ENCODE measurements at places on chromosomes 12 and 14.

DNA sequence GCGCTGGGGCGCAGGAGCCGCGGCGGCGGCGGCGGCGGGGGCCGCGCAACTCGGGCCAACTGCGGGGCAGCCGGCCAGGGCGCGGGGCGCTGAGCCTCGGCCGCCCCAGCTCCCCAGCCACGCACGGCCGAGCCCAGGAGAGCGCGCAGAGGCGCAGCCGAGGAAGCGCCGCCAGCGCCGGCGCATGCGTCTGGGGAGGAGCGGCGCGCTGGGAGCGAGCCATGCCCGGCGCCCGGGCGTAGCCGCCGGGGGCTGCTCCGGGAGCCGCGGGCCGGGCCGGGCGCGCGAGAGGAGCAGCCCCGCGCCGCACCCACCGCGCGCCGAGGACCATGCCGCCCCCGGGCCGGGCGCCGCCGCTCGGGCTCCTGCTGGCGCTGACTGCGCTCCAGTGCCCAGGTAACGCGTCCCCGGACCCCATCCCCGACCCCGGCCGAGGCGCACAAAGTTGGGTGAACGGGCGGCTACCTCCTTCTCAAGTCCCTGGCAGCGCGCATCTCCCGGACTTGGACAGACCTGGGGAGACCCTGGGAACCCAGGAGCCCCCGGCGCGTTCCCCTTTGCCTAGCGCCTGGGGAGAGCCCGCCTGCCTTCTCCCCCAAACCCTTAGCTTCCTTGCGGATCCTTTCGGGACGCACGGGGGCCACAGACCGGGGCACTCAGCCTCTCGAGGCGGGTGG lies 121.4 kb downstream of the AACS start:
- no peak for DNase-seq

GRCh38 chr14:101628471-101628966 lies 67.2 kb downstream of the DIO3 start:
- DNase-seq, result no peak

- no peak for DNase-seq
Measured at GRCh38 chr12:105764216-105764835, 374.4 kb downstream of the NUAK1 start.

- DNase-seq, result no peak
Measured at GRCh38 chr12:127150028-127150427, 1116.9 kb upstream of the TMEM132C start.

DNA sequence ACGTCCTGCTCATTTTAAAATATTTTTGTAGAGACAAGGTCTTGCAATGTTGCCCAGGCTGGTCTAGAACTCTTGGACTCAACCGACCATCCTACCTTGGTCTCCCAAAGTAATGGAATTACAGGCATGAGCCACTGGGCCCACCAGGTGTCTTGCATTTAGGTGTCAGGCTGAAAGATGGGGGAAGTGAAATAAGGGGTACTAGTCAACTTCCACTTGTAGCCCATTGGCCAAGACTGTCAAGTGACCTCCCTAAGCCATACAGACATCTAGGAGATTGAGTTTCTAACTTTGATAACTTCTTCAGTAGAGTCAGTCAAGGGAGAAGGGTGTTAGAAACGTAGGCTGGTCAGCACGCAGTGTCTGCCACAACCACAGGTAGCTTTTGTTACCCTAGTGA lies 32.0 kb downstream of the ARF6 start:
- DNase-seq, result no peak

DNA sequence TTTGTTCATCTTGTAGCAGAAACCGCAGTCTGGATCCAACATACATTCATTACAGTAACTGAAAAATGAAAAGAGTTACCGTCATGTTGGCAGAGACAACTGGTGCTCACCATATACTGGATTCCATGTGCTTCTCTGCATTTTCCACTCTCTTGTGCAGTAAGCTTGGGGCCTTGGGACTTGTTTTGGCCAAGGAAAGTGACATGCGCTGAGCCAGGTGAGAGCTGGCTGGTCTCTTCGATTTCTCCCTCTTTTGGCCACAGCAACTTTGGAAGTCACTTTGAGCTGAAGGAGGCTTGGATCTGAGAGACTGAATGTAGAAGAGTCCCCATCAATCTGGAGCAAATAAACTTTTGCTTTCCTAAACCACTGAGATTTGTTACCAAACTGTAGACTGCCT lies 210.6 kb upstream of the ABCD2 start:
- no peak for DNase-seq

- no peak for DNase-seq
Measured at GRCh38 chr14:58865514-58866281, 227.9 kb downstream of the DACT1 start.

DNA sequence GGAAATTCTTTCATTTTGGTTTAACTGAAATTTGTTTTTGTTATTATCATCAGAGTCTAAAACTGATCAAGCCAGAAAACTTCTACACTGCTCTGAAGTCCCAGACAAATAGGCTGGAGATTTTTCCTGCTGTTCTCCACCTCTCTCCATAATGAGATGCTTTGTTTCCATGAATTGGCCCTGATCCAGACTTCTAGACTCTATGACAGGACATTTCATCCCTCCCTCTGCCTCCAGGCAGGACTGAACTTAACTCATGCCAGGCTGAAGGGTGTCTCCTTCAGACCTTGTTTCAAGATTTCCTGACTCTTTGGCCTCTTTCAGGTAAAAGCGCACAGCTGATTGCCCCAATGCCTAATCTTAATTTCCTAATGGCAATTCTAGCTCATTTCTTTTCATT lies 69.1 kb upstream of the HOXC13 start:
- DNase-seq, result no peak

DNA sequence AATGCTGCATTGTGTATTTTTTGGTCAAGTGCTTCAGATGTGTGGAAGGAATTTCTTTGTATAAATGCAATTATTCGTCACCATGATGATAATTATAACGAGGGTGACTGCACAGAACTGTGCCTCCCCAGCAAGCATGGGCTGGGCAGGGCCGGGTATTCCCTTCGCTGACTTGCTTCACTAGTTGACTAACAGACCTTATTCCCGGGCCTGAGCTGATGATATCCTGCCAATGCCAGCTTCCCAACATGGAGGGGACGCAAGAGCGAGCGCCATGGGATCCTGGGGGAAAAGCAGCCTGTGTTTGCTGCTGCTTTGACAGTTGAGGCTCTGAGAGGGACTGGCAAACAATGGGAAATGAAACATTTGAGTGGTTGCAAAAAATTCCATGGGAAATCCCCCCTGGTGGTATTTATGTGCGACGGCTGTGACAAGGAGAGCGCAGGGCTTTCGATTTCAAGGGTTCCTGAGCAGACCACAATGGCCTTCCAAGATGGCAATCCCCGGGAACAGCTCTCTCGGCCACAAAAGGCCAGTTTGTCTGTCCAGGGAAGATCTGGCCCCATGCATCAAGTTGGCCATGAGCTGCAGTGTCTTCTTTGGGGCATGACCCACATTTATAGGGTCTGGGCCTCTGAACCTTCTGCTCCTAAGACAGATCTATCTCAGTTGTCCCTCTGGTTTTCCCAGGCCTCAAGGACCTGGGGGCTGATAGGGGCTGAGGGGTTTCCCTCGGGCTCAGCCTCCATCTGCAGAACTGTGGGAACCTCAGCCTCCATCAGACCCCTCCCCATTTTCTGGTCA lies 21.9 kb upstream of the MAP1LC3B2 start:
- DNase-seq, result no peak

GRCh38 chr12:11524446-11524845 lies 125.0 kb upstream of the ETV6 start:
- no peak for DNase-seq

- no peak for DNase-seq
Measured at GRCh38 chr12:1013618-1014489, 22.8 kb downstream of the ERC1 start.

DNA sequence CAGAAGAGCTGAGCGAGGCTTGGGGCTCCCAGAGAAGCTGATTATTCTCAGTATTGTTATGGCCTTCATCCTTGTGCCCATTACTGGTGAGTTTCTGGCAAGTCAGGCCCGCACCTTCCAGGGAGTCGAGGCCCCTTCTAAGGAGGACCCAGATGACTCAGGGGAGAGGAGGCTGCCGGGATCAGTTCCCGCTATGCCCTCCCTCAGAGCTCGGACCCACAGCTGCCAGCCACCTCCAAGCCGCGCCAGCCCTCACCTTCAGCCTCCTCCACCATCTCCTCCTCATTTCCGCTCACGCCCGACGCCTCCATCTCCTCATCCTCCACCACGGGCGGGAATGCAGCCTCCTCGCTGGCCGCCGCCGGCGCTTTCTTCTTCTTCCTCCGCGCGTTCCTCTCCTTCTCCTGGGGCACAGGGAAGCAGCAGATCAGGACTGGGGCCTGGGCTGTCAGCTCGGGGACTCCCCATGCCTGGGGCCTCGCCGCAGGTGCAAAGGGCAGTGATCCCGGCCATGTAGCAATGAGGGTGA lies 83.2 kb downstream of the RFLNA start:
- no peak for DNase-seq

- DNase-seq, result no peak
Measured at GRCh38 chr14:96727491-96727890, 69.7 kb upstream of the VRK1 start.

DNA sequence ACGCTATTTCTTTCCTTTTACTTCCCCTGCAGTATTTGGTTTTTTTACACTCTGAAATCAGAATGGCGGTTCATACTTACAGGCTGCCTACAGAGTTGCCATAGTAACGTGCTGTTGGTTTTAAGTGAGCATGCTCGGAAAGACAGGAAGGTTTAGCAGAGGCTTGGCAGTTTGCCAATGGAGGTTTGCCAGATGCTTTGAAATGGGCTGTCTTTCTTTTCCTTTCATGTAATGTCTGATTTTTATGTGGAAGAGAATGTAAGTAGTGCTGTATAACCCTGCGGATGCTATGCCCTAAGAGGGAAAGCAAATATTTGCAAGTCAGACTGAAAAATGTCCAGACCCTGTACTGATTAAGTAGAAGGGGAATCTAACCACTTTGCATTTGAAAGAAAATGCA lies 32.8 kb downstream of the ARID4A start:
- no peak for DNase-seq

DNA sequence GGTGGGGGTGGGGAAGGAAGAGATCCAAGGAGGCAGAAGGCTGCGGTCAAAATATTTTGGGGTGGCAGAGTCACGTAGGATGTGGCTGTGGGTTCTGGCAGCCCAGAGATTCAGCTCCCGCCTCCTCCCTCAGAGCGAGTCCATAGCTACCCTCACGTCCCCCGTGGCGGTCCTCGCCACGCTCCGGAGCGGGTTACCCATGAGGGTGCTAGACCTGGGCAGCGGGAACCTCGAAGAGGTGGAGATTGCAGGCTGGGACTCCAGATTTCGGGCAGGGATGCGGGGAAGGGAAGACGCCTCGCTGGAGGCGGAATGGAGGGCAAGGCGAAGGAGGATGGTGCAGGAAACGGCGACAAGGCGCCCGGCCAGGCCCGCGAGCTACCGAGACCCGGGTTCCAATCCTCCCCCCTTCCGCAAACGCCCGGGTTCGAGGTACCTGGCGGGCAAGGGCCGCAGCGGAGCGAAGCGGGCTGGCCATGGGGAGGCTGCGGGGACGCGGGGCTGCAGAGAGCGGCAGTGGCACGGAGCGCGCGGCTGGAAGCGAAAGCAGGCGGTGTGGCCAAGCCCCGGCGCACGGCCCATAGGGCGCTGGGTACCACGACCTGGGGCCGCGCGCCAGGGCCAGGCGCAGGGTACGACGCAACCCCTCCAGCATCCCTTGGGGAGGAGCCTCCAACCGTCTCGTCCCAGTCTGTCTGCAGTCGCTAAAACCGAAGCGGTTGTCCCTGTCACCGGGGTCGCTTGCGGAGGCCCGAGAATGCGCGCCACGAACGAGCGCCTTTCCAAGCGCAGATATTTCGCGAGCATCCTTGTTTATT lies 46.2 kb downstream of the BCAT1 start:
- no peak for DNase-seq

DNA sequence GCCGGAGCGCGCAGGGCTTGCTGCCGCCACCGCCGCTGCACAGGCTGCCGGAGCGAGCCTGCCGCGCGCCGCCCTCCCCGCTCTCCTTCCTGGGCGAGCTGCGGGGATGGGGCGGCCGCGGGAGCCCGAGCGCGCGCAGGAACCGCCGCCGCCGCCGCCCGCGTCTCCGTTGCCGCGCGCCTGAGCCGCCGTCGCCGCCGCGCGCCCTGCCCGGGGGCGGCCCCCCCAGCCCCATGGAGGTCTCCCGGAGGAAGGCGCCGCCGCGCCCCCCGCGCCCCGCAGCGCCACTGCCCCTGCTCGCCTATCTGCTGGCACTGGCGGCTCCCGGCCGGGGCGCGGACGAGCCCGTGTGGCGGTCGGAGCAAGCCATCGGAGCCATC lies 352 bp downstream of the PLXNC1 start:
- DNase-seq, result no peak

GRCh38 chr14:58961045-58961731 lies 227.3 kb upstream of the DAAM1 start:
- no peak for DNase-seq

DNA sequence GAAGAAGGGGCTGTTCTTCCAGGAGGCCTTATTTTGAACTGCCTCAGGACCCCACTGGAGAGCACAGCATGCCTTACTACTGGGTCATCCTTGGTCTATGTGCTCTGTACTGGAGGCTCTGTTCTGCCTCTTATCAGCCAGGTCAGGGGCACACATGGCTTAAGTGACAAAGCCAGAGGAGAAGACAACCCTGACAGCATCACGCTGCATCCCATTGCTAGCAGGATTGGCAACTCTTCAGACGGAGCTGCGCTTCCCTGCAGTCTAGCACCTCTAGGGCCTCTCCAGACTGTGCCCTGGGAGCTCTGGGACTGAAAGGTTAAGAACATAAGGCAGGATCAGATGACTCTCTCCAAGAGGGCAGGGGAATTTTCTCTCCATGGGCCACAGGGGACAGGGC lies 17.3 kb upstream of the TIGAR start:
- no peak for DNase-seq

DNA sequence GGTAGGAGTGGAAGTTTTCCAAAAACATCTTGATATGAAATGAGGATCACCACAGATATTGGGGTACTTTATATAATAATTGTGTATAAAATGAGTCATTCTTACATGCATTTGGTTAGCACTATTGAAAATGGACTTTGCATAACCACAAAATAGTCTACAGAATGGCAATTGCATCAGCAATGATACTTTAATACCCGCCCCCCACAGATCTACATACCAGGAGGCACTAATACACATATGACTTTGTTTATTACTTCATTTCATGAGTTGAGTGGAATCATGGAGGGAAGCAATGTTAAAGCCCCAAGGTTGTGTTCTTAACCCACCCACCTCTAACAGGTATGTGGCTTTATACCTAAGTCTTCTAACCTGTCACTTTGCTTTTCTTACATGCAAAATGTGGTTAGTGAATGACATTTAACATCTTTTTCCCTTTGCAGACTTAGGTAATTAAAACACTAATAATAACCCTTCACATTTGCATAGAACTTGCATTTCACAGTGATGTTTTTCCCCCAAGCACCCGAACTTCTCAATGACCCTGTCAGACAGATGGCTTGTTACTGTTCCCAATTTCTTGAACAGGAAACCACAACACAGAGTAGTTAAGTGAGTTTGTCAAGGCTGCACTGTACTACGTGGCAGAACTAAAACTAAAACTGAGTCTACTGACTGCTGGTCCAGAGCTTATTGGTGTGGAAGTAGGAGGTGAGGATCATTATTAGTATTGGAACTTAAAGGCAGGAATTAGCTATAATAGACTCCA lies 101.9 kb downstream of the NPAS3 start:
- DNase-seq, result no peak

GRCh38 chr12:70327541-70327940 lies 38.5 kb upstream of the KCNMB4 start:
- DNase-seq, result no peak

All from chondrocyte (in vitro differentiated cells).